CD4-positive, alpha-beta memory T cell (primary cell): ENCODE measurements at places on chromosomes 5 and 9.

DNA sequence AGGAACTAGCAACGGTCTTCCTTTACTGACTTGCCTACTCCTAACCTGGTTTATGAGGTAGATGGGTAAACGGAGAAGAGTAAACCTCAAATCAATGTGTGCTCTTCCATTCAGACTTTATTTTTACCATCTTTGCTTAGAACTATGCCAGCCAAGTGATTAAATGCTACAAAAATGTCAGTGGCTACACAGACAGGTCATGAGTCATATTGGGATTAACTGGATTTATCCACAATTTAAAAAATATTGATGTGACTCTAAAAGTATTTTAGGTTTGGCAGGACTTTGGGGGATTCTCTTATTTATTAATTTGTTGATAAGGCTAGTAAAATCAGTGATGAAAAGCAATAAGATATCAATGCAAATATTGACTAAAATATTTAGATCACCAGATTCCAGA is 275.0 kb downstream of the PLK2 start:
- no peak for DNase-seq

DNA sequence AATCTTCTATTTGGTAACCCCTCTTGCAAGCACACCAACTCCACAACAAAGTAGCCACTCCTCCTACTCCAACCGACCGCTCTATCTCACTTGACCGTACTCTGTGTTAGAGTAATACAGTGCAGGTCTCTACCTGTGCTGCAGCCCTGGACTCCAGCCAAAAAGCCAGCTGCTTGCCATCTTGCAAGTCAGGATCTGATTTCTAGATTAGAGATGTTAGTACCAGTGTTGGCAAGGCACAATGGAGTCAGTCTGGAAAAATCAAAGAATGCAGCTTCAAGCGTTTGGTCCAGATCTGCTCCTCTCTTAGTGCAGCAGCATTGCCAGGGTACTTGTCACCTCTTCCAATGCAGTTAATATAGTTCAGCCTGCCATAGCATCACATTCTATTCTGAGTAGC is 477.6 kb downstream of the ZSWIM6 start:
- no peak for DNase-seq

DNA sequence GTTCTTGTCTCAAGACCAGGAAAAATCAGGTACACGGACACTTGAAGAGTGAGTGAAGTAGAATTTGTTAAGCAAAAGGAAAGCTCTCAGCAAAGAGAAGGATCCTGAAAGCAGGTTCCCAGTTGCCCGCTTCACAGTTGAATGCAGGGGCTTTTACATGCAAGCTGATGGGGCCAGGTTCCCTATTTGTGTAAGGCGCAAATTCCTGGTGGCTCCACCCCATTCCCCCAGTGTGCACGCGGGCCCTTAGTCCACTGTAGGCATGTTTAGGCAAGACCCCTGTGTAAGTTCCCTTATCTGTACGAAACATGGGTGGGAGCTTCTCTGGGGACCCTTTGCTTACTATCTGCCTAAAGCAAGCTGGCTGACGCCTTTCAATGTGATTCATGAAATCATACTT is 2.7 kb upstream of the AGTPBP1 start:
- no peak for DNase-seq

- no peak for DNase-seq
These were observed 51.7 kb downstream of the JADE2 start for GRCh38 chr5:134577022-134577795.

DNA sequence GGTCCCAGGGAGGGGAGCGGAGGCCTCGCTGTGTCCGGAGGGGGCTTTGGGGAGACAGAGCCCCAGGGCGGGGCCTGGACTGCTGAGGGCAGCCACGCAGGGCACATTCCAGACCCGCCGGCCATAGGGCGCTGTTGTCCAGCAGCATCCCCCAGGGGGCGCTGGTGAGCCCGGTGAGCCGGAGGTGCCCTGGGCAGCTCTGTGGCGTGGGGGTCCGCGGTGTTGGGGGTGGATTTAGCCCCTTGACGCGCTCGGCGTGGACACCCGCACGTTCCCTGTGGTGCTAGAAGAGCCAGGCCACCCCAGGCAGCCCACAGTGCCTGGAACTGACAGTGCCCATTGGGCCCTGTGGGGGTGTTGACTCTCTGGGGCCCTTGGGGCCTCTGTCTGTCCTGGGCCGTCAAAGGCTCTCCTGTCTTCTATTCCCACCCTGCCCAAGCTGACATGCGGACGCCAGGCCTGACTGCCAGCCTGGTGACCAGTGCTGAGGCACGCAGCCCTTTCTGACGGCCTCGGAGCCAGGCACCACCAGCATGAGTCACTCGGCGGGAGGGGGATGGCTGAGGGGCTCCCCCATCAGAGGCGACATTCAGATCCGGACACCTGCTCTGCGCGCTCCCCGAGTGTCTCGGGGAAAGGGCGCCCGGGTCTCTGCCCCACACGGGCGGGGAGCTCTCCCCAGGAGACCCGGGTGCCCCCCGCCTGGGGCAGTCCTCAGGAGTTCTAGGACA is 23.9 kb downstream of the TPPP start:
- peak; percentile 37 for DNase-seq

- no peak for DNase-seq
These were observed 42.5 kb downstream of the FRMPD1 start for GRCh38 chr9:37693260-37693659.

DNA sequence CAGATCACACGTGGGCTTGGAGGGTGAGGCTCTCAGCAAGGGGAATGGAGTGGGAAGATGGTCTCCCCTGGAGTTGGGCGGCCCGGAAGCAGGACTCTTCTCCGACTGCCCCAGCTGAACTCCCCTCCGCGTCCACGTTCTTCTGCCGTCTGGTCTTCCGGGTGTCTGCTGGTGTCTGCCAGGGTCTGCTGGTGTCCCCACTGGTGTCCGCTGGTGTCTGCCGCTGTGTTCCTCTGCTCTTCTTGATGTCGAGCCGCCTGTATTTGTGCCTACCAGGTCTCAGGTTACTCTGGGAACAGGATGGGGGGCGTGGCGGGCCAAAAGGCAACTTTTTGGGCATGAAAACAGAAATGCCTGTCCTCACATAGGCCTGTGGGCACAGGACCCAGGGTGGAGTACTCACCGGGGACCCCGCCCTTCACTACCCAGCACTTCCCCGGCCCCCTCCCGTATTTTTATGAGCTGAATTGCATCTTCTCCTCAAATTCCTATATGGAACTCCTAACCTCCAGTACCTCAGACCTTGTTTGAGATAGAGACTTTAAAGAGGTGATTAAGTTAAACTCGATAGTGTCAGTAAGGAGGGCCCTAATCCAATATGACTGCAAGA is 675.4 kb downstream of the SEMA5A start:
- DNase-seq: no peak

DNA sequence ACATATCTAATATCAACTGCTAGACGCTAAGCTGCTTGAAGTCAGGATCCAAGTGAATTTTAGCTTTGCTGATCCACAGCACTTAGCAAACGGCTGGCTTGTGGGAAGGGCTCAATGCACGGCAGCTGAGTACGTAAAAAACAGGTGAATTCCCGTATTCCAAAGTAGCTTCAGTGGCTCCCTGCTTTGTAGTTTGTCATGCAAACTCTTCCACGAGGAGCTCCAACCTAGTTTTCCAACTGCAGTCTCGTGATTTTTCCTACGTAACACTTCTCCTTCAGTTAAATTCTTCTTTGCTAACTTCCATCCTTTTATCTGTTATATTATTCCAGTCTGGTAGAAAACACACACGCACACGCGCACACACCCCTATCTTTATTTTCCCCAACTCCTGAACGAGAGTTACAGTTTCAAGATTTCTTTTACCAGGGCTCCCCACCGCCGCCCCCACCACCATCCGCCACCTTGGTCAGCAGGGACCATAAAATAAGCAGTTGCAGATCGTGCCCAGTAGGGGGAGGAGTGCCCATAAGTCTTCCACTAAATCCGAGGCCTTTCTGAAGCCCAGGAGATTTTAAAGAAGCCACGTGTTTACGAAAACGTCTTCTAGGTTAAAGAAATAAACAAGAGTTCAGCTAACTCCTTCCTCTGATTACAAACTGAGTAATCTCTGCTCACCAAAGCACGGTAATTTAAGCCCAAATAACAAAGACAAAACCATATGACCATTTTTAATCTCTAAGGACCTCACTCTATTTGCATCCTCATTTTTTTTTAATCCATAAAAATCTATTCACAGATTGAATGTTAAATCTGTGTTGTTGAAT is 34.8 kb upstream of the TRIO start:
- DNase-seq: peak; percentile 6

DNA sequence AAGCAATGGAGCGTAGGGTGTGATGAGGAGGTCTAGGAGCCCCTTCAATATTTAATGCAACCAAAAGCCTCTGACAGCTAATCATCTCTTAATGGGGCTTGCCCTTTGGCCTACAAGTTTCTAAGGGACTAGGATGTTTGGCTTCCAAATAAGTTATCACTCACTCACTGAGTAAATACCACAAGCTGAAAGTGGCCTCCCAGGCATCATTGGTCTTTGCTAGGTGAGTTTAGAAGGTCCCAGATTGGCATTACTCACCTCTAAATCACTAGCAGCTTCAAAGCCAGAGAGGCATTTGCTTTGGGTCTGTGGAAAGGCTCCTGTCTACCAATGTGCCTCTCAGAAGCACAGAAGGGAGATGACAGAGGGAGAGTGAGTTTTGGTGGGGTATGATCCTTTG is 344.2 kb downstream of the NTRK2 start:
- DNase-seq: no peak

GRCh38 chr9:121827251-121827967 is 176.0 kb downstream of the DAB2IP start:
- no peak for DNase-seq

DNA sequence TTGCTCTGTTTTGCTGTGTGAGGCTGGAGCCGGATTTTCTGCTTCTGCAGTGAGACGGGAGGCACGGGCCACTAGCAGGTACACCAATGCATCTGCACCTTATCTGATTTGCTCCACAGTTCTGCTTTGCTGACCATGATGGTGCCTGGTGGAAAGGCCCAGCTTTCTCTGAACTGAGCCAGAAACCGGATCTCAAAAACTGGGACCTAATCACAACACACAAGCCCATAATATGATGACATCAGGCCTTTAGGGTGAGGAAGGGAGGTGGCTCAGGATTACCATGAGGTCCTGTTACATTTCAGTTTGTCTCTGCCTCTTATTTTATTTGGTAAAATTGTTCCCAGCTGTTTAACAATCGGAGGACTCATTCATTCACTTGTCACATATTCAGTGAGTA is 49.8 kb downstream of the FGF1 start:
- no peak for DNase-seq

- DNase-seq: no peak
These were observed 3.7 kb downstream of the SYK start for GRCh38 chr9:90805006-90805996.

DNA sequence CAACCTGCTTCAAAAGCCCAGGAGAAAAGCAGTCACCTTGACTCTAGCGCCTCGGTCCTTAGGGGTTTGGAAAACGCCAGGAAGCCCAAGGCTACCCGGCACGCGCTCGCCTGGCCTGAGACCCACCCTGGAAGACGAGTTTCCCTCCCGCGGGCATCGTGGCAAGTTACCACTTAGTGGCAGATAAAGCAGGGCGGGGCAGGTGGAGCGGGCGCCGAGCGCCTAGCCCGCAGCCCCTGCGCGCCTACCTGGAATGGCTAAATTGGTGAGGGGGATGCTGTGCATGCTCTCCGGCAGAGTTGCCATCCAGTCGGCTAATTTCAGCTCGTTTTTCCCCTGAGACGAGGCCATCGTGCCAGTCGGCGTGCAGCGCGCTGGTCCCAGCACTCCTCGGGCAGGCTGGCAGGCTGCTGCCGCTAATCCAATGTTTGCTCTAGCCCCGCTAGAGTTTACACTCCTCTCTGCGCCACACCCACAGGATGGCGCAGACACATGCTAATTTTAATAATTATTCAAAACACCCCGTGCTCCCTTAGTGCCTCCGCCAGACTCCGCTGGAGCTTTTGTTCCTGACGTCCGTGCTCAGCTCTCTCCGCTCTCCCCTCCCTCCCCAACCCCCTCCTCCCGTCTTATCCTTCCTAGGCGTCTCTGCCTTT is at the start of gene PLCXD3:
TSS of gene PLCXD3 (minus strand) at position 426 of the 656 bp plus-strand sequence. CDS start at position 351, 75 bp downstream.
- DNase-seq: no peak

- no peak for DNase-seq
These were observed 82.3 kb downstream of the ATG10 start for GRCh38 chr5:82054004-82054710.

GRCh38 chr5:143044265-143044664 is 274.1 kb downstream of the ARHGAP26 start:
- DNase-seq: no peak

DNA sequence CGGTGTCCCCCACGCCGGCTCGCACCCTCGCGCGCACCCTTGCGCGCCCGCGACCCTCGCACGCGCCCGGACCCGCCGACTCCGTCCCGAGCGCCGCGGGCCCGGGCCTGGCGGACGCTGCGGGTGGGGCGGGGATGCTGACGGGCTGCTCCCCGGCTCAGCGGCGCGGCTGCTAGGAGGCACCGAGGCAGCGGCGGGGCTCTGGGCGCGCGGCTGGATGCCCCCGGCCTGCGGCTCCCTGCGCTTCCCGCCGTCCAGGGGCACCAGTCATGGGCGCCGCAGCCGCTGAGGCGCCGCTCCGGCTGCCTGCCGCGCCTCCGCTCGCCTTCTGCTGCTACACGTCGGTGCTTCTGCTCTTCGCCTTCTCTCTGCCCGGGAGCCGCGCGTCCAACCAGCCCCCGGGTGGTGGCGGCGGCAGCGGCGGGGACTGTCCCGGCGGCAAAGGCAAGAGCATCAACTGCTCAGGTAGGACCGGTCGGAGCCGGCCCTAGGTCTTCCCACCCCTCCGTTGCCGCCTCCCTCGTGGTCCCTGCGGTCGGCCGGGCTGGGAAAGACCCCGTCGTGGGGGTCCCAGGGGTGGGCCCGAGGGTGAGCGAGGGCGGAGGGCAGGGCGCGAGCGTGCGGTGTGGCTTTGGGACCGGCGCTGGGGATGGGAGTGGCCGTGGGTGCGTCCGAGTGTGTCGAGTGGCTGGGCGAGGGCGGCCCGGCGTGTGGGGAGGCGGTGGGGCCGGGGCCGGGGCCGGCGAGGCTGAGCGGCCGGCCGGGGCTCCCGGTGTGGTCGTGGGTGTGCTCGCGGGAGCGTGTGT is 530 bp downstream of the TMEFF1 start:
- DNase-seq: peak; percentile 9

DNA sequence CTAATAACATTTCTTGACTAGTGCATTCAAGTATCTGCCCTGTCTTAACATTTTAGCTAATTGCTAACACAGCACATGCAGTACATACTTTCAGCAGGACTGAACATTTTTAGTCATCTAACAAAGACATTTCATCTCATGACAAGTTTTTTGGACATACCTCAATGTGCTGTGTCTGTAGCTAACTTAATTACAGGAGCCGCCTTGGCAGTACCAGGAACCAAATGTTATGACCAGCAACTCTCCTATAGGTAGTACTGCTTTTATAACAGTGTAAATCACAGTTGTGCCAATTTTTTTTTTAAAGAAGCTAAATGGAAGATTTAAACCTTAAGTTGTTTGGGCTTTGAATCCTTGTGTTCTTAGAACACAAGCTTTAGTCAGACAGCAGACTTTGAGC is 99.4 kb upstream of the SAP30L start:
- DNase-seq: no peak
